IMR-90 (cell line): ENCODE measurements at places on chromosomes 7 and 10. TPM values are rescaled to one million over a fixed set of nuclear protein-coding genes. Genes with fewer than 3 reads are reported as not detected.

DNA sequence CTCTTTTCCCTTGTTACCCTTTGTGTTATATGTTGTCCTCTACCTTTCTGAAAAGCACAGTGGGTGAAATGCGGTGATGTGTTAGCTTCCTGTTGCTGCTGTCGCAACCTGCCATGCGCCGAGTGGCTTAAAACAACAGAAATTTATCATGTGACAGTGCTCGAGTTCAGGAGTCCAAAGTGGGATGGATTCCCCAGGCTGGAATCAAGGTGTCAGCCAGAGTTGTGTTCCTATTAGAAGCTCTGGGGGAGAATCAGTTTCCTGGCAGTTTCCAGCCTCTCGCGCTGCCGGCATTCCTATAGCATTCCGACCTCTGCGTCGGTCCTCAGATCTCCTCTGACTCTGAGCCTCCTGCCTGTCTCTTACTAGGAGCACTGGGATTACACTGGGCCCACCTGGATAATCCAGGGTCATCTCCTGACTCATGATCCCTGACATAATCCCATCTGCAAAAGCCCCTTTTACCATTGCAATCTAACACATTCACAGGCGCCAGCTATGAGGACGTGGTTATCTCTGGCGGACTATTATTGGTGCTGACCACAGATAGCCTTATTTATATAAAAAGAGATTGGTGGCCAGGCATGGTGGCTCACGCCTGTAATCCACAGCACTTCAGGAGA, 207.5 kb downstream of the CUX1 start:
- H3K4me1 ChIP-seq = peaks cover 5% of the 10 kb centered on the region
- H3K36me3 ChIP-seq = peaks cover 18% of the 10 kb centered on the region
- DNase-seq = no peak

DNA sequence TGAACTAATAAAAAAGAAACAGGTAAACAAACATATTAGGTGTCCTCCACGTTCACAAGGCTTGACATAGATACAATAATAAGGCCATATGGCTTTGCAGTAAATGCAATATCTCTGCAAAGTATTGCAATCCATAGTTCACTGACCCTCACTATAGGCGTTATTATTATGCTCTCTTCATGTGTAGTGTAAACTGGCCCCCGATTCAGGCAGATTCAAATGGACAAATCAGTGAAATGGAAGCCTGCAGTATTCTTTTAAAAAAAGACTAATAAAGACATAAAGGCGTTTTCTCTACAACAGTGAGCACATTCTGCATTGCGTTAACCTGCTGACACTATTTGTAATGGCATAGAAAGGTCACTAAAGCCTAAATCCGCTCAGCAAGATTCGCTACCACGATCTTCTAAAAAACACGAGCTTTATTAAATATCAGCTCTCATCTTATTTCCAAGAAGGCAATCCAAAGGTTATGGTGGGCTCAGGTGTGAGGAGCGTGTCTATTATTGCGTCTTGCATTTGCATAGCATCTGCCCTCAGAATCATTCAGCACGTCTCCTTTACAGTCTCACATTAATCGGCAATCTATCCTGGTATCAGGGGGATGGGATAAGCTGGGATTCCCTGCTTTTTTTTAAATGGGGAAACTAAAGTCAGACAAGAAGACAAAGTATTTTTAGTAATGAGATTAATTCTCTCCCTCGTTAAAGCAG, 36.2 kb downstream of the FRMD4A start:
- H3K4me1 ChIP-seq = no peaks in the 10 kb centered on the region; the same call in 1 of the 2 replicates
- DNase-seq = no peak
- H3K36me3 ChIP-seq = no peaks in the 10 kb centered on the region
- peaks cover 36% of the 10 kb centered on the region for H3K27me3 ChIP-seq
- H3K27ac ChIP-seq = no peak overlapping the region

GRCh38 chr7:23486002-23486773, 15.9 kb upstream of the IGF2BP3 start:
- H3K4me1 ChIP-seq = peaks cover 3% of the 10 kb centered on the region; the same call in 1 of the 2 replicates
- DNase-seq = no peak
- no peaks in the 10 kb centered on the region for H3K36me3 ChIP-seq
- no peak overlapping the region for H3K4me3 ChIP-seq
- no peak overlapping the region for H3K27ac ChIP-seq

LGI1 gene
- not detected in 2 replicates for total RNA-seq

DNA sequence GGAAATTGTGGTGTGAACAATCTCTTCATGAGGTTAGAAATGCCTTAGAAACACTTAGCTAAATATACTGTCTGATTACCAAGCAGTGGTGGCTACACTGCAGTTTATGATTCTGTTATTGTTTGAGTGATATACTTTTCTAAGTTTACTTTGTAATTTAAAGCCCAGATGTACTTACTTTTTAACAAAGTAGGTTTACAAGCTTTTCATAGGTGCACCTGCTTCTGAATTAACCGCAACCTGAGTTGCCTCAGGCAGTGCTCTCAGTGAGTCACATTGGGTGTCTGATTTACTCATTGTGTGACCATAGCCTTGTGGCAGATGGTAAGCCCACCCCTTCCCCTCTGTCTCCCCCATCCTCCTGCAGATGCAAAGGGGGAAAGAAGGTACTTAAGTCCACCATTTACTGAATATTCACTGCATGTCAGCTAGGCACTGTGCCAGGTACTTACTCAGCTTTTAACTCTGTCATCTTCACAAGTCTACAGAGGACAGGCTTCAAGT, 9.0 kb downstream of the MTURN start:
- no peaks in the 10 kb centered on the region for H3K36me3 ChIP-seq
- H3K4me1 ChIP-seq = peaks cover 5% of the 10 kb centered on the region
- no peak overlapping the region for H3K27ac ChIP-seq

GRCh38 chr7:25894902-25895791, 256.9 kb upstream of the NFE2L3 start:
- no peak overlapping the region for H3K27ac ChIP-seq
- peak; percentile 2 for DNase-seq
- H3K4me3 ChIP-seq = peak overlapping the region; percentile 33; the same call in 1 of the 2 replicates
- no peaks in the 10 kb centered on the region for H3K36me3 ChIP-seq
- no peaks in the 10 kb centered on the region for H3K4me1 ChIP-seq
- H3K27me3 ChIP-seq = peaks cover 25% of the 10 kb centered on the region

DNA sequence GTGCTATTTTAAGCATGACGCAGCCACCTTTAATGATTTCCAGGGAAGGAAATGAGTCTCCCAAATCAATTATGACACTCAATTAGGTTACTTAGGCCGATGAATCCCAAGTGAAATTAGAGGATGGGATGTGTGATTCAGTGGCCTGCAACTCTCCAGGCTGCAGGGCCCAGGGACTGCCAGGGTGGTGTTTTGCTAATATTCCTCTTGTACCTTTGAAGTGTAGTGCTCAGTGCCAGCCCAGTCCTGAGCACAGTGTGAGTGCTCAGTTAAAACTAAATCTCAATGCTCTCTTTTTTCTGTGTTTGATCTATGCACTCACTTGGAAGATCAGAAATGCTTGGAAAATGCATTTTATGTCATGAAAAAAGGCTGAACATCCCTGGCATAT, 51.6 kb downstream of the SEM1 start:
- H3K4me3 ChIP-seq = no peak overlapping the region
- H3K27ac ChIP-seq = no peak overlapping the region
- no peak for DNase-seq
- H3K36me3 ChIP-seq = no peaks in the 10 kb centered on the region

DNA sequence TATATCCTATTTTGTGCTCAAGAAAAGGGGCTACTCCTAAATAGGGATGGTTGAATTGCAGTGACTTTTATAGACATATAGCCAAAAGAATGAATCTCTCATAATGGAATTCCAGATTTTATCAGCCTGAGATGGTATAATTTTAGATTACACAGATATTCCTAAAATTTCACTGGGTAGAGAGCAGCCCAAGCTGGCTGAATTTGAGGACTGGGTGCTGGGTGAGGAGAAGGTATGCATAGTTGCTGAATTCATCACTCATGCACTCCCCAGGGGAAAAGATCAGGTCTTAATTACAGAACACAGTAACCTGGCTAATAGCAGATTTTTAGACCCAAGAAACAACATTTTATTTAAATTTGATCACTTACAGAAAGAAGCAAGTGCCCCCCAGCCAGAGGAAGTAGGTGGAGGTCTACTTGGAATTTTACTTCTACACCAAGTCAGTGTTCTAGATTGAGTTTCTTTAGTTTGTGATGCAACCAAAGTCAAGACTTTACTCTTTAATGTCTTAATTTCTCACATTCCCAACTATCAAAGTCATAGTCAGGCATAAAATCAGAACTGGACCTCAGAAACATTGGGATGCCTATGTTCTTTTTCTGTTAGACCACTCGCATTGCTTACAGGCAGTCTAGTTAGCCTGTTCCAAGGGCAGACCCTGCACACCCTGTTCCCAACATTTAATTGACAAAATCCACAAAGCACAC, 337.4 kb upstream of the PODXL start:
- H3K27ac ChIP-seq = no peak overlapping the region
- no peak for DNase-seq
- H3K4me1 ChIP-seq = no peaks in the 10 kb centered on the region
- H3K4me3 ChIP-seq = no peak overlapping the region

GRCh38 chr10:51445588-51445987, 253.8 kb downstream of the CSTF2T start:
- no peaks in the 10 kb centered on the region for H3K36me3 ChIP-seq
- H3K4me1 ChIP-seq = no peaks in the 10 kb centered on the region
- DNase-seq = peak; percentile 7
- H3K27me3 ChIP-seq = no peaks in the 10 kb centered on the region
- H3K27ac ChIP-seq = no peak overlapping the region

DNA sequence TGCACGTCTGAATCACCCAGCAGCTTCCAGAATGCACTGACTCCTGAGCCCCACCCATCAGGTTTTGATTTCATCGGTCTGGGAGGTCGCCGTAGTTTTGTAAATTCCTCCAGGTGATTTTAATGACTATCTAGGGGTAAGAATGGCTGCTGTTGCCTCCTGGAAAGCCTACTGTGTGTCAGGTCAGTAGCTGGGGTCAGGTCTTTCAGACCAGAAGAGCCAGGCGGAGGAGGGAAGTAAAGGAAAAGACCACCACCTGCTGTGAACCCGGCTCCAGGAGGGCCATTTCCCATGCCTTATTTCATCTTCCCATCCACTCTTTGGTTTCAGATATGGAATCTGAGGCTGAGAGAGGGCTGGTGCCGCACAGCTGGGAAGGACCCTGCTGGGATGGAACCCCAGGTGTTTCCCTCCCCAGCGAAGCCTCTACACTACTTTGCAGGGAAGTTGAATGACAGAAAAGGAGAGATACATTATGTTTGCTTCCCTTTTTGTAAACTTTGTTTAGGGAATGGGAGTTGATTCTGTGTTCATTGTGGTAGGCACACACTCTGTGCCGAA, 19.8 kb downstream of the ADAMTS14 start:
- no peak overlapping the region for H3K4me3 ChIP-seq
- H3K4me1 ChIP-seq = peaks cover 14% of the 10 kb centered on the region; the same call in 1 of the 2 replicates
- H3K27ac ChIP-seq = no peak overlapping the region
- no peaks in the 10 kb centered on the region for H3K36me3 ChIP-seq
